Colonic mucosa (tissue), 4 donors: ENCODE measurements at places on chromosomes 2 and 18.

GRCh38 chr18:62179213-62179612, 7.6 kb downstream of the PIGN start:
- no peak for DNase-seq

- DNase-seq, result no peak
These were observed 98.4 kb upstream of the TANK start for GRCh38 chr2:161061786-161062185.

DNA sequence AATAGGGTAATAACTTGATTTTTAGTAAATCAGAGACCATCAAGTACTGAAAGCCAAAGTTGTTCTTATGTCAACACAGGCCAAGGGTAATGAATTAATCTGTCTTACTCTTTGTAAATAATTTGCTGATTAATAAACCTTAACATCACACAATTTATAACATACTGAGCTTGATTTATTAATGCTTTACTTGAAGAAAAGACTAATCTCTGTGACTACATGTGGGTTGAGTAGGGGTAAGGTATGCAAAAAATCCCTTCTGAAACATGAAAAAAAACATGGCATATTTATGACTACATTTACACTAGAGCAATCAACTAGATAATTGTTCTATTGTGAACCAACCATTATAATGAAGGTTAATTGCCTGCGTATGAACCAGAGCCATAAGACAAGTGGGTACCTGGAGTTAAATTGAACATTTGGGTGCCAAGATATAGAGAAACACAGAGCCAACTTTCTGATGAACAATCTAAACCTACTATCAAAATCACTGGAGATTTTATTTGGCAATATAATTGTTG, 67.7 kb upstream of the GRB14 start:
- no peak for DNase-seq

DNA sequence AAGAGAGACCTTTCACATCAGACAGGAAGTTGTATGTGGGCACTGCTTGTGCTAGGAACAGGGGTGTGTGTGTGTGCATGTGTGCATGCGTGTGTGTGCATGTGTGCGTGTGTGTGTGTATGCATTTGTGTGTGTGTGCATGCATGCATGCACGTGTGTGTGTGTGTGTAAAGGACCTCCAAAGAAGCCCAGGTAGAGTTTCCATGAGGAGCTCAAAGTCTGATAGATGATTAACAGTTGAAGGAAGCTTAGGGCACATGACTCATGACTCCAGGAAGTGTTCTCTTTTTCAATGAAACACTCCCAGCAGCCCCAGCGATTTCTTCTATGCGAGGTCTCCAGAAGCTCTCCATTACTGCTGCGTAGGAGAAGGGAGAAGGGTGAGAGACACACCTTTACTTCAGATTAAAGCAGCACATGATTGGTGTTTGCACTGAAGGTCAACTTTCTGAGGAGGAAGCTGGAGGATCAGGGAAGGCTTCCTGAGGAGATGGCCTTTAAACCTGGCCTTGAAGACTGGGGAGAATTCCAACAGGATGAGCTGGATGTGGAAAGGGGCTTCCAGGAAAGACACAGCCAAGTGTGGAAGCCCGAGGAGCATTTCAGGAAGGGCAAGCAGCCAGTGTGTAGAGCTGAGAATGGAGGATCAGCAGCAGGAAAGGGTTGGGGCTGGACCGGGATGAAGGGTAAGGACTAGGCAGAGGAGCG, 77.7 kb downstream of the SMAD4 start:
- no peak for DNase-seq

DNA sequence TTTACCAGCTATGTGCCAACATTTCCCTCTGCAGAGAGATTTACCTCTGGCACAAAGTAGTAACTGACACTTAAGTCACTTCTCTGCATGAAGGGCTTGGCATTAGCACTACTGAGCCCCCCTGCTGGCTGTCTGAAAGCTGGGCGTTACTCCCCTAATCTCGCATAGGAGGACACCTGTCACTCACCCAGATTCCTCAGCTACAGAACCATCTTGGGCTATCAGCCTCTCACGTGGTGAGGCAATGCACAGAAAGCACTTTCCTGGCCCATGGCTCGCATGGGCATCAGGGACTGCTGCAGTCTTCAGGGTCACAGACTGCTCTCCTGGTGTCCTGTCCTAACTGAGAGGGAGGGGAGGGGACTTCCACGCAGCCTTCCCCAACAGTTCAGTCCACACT, 12.0 kb downstream of the SERPINE2 start:
- DNase-seq, result no peak

DNA sequence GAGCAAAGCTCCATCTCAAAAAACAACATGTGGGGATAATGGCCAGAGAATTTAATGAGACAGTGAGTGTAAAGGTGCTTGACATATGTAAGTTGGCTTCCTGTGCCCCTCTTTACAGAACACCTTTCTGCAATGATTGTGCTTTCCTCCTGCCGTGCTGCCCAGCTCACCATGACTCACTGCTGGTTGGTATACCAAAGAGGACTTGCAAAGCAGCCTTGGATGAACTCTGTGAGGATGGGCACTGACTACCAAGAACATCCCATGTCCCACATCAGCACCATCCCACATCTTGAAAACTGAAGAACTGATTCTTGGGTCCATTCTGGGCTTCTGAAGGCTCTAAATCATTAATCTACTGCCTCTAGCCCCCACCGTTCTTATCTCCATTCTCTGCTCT, 52.2 kb downstream of the NGEF start:
- no peak for DNase-seq

DNA sequence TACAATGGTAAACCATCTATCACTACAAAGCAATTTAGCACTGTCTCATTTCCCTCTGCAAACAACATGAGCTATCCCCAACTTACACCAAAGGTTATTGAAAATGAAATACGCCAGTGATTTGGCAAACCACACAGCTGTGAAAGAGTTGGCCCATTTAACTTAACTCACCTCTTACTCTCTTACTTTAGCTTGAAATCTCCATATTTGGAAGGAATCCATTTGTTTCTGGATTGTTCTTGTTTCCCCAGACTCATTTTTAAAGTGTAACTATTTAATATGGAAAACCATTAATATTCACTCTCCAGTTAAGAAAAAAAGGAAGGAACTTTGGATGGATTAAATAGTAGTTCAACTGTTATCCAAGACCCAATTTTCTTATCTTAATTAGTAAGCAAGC, 93.7 kb upstream of the TRIB2 start:
- DNase-seq, result no peak

- no peak for DNase-seq
These were observed 90.1 kb upstream of the ARL5A start for GRCh38 chr2:151918308-151918707.

GRCh38 chr2:36973320-36973719, 7.0 kb upstream of the STRN start:
- DNase-seq, result no peak

- DNase-seq, result no peak
These were observed 140.5 kb upstream of the GYPC start for GRCh38 chr2:126515471-126515870.

GRCh38 chr2:135913727-135914365, 37.6 kb upstream of the MCM6 start:
- DNase-seq, result peak; percentile 35

DNA sequence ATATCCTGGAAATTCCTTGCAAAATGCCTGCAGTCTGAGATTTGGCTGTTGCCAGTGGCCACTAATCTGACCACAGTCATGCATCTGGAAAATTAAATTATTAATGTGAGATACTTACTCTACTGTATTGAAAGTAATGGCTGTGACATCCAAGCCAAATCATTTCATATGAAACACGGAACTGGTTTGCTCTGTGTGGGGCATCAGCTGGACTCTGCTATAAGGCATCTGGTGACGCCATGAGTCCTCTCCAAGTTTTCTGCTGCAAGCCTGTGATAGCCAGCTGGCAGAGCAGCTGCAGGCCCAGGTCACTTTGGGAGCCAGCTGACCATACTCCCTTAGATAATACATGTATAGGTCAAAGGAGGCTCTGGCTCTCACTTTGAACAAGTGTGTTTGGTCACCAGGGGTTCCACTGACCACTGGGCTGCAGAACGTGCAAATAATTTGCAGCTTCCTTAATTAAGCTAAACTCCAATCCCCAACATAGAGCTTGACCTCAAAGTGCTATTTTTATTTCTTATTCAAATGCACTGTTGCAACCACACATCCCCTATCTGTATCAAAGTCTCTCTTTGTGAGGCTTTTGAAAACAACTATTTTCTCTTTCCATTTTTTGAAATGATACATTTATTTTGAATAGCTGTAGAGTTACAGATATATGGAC, 152.9 kb downstream of the NCKAP5 start:
- no peak for DNase-seq

- no peak for DNase-seq
These were observed 73.8 kb downstream of the ANKRD44 start for GRCh38 chr2:197236816-197237215.

DNA sequence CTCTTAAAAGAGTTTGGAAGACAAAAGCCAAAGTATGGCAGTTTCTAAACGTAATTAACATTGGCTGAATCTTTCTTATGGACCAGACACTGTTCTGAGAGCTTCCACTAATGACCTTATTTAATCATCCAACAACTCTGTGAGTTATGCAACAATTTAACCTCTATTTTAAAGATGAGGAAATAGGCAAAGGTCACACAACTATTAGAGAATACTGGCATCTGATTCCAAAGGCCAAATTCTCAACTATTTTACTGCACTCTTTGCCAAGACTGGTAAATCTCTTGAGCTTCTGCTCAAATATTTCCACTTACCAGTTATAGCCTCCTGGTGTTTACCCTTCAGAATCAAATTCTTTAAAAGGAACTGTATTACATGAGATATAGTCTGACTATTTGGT, 42.1 kb upstream of the ERMN start:
- no peak for DNase-seq

GRCh38 chr2:96202152-96202854, 6.3 kb downstream of the STARD7 start:
- DNase-seq, result no peak

GRCh38 chr2:188993247-188993646, 19.1 kb downstream of the COL3A1 start:
- no peak for DNase-seq

DNA sequence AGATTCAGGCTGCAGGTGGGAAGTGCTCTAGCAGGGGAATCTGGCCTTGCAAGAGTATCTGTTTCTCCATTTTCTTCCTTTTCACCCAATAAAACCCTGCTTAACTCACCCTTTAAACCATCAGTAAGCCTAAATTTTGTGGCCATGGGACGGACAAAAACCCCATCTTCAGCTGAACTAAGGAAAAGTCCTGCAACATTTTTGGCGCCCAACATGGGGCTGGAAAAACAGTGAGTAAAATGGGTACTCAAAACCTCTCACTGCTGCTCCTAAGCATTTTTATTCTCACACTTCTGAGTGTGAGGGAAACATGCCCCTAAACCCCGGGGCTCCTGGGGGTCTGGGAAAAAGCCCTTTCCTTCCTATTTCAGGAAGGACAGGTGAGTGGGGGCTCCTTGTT, 414.3 kb downstream of the ZNF804A start:
- no peak for DNase-seq

- no peak for DNase-seq
These were observed 205.1 kb upstream of the FAM98A start for GRCh38 chr2:33804155-33804554.

DNA sequence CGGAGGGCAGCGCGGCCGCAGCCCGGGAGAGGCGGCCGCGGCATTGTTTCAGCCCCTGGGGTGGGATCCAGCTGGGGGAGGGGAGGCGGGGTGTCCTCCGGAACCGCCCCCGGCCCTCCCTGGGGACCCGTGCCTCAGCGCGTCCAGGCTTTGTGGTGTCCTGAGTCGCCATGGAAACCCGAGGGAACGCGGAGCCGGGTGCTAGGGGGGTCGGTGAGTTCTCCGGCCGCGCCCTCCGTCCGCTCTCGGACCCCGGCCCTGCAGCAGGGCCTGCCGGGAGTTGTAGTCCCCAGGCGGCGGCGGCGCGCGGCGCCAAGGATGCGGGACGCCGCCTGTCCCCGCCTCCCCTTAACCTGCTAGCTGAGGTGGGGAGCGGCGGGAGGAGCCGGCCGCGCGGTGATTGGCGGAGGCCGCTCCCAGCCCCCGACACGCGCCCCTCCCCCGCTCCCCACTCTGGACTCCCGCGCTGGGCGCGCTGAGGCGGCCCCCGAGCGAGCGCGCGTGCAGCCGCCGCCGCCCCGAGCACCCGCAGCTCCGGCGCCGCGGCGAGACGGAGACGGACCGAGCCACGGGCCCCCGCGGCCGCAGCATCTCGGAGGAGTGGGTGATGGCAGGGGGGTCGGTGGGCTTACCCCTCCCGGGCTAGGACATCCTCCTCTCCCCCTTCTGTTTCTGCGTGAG, at the start of gene DPYSL5:
TSS of gene DPYSL5 (plus strand) at position 478 of the 681 bp plus-strand sequence. CDS start 50,368 bp downstream, outside the sequence.
- no peak for DNase-seq

- no peak for DNase-seq
These were observed 1.4 kb downstream of the DPYSL5 start for GRCh38 chr2:26849056-26849999.

- DNase-seq, result no peak
These were observed 1.1 kb upstream of the SULT6B1 start for GRCh38 chr2:37189452-37190153.

GRCh38 chr2:128477891-128478290, 159.2 kb upstream of the HS6ST1 start:
- DNase-seq, result peak; percentile 11

DNA sequence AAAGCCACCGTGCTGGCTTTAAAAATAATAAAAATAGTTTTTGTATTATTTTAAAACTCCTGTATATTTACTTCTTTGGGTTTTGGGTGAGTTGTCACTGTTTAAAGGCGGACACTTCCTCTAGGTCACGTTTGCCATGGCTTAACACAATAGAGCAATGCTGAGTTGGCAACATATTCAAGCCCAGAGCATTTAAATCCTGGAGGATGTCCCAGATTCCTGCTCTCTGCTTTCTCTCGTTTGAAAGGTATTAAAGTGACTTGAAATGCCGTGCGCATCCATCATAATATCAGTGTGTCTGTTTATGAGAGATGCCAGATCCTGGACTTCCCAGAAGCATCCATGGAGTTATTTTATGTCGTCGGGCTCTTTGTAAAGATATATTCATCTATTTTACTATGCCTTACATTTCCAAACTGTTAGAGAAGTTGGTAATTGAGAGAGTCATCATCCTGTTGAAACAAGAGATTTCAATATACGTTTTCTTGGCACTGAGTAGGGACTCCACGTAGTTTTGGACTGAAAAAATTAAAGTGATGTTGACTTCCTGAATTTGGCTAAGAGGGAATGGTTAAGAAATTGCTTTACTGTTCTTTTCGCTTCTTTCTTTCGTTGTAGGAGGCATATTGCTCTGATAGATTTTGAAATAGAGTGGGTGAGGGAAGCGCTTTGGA, 150.6 kb downstream of the ZNF236 start:
- DNase-seq, result no peak

DNA sequence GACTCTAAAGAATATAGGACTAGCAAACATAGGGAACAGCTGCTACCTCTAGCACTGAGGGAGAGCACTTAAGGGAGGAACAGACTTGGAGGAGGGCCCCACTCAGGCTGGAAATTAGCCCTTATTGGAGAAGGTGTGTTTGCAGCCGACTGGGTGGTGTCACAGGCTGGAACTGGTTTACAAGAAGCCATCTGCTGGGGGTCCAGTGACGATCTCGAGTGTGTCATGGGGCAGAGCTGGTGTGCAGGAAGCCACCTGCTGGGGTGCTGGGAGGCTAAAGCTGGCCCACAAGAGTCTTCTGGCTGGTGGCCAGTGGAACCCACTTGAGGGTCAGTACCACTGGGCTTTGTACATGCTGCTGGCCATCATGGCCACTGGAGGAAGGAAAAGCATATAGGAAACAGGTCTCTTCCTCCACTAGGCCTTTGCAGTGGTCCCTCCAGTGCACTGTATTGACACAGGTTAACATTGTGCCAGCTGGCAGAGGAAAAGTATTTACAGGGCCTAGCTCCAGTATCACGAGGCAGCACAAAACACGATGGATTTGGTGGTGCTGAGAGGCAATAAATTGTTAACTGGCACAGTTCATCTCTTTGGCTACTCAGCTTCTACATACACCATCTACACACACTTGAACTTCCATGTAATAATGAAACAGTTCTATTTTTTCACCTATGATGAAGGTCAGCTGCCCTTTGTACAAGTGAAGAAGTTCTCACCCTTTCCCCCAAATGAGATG, 43.6 kb downstream of the MAP3K20 start:
- peak; percentile 20 for DNase-seq
